ENCODE measurements at places on chromosomes 5 and 9. TPM values are rescaled to one million over a fixed set of nuclear protein-coding genes. Genes with fewer than 3 reads are reported as not detected.

Gene LSM11
- total RNA-seq, result 2.4 TPM

Gene ANXA2R
- total RNA-seq, result 5.2 TPM

Gene GPR151
- not detected for total RNA-seq

Gene DNAJC21
- total RNA-seq, result 39.6 TPM

Gene GPR150
- 0.34 TPM for total RNA-seq

Gene ZBTB43
- 23.3 TPM for total RNA-seq

Gene INSYN2B
- 0.12 TPM for total RNA-seq

Gene GLDC
- 1.5 TPM for total RNA-seq

Gene SHOC1
- total RNA-seq, result 0.40 TPM

Gene PCDHGB5
- 14.3 TPM for total RNA-seq

Gene LHX3
- total RNA-seq, result not detected

- peak; percentile 26 for DNase-seq
Observed at GRCh38 chr9:86902586-86902985, 44.7 kb downstream of the GAS1 start.

GRCh38 chr5:126182971-126183695 is 240.1 kb upstream of the GRAMD2B start:
- no peak for DNase-seq

- peak; percentile 44 for DNase-seq
Observed at GRCh38 chr5:135991429-135991828, 36.6 kb upstream of the LECT2 start.

DNA sequence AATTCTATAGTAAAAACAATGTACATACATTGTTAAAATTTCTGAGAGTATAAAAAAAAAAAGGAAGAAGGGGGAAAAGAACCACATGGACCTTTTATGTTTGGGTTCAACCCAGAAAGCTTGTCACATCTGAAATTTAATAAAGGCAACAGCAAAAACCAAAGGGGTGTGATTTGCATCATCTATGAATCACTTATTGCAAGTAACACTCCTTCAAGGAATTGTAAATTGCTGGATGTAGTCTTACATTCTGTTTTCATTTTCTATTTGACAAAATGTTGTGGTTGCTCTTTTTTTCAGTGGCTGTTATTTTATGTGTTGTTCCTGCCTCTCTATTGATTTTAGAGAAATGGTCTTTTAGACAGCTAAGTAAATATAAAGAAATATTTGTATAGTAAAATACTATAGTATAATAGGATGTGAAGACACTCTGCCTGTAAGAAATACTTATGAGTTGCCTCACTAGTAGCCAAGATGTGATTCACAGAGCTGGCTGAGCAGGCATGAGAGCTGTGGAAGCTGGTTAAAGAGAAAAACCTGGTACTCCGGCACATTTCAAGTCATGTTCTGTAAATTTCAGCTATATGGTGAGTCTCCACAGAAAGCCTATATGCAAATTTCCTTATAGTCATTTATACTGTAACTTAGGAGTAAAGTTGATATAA is 131.1 kb upstream of the CNTLN start:
- DNase-seq, result peak; percentile 36

DNA sequence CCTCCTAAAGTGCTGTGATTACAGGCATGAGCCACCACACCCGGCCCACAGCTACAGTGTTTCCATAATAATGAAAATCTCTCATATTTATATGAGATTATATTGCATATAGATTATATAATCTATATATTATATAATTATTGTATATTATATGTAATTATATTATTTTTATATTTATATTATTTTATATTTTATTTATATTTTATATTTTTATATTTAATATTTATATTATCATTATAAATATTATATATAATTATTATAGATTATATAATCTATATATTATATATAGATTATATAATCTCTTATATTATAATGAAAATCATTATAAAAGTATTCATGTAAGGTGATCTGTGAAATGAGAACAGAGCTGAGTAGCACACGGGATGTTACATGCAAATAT is 11.5 kb downstream of the ANKRD18B start:
- no peak for DNase-seq

- no peak for DNase-seq
Observed at GRCh38 chr5:165779505-165779904, 2274.1 kb downstream of the MAT2B start.

GRCh38 chr5:134289509-134290113 is 63.7 kb upstream of the PPP2CA start:
- DNase-seq, result peak; percentile 86

- DNase-seq, result no peak
Observed at GRCh38 chr9:115296831-115297565, 179.0 kb upstream of the TNC start.

GRCh38 chr5:154087260-154087659 is 48.5 kb downstream of the MFAP3 start:
- DNase-seq, result no peak

GRCh38 chr9:95132366-95133324 is 184.9 kb downstream of the FANCC start:
- no peak for DNase-seq

DNA sequence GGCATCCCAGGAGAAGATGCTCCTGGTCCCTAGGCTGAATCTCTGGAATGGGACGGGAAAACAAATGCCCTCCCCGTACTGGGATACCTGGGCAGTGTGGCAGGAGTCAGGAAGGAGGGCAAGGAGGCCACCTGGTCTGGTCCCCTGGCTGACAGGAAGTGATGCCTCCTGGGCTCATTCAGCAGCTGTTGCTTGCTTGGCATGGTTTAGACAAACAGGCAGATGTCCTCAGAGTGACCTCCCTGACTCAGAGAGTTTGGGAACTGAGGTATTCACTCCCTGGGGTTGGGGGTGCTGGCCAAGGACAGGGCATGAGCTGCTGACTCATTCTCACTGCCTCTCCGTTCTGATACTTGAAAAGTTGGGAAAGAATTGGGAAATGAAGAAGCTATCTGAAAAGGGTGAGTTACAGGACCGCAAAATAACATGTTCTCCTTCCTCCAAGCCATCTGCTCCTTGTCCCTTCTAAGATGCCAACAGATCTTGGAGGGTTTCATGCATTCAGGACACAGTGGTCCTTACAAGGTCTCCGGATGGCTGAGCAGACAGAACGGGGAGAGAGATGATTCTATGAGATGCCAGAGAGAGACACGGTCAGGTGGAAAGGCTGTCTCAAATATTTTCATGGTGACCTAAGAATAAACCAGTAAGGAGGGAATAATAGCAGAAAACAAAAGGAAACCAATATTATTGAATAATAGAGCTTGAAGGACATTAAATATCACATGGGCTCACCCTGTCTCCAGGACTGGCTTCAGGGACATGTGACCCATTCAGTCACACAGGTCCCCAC is 534.5 kb downstream of the BNC2 start:
- DNase-seq, result no peak

DNA sequence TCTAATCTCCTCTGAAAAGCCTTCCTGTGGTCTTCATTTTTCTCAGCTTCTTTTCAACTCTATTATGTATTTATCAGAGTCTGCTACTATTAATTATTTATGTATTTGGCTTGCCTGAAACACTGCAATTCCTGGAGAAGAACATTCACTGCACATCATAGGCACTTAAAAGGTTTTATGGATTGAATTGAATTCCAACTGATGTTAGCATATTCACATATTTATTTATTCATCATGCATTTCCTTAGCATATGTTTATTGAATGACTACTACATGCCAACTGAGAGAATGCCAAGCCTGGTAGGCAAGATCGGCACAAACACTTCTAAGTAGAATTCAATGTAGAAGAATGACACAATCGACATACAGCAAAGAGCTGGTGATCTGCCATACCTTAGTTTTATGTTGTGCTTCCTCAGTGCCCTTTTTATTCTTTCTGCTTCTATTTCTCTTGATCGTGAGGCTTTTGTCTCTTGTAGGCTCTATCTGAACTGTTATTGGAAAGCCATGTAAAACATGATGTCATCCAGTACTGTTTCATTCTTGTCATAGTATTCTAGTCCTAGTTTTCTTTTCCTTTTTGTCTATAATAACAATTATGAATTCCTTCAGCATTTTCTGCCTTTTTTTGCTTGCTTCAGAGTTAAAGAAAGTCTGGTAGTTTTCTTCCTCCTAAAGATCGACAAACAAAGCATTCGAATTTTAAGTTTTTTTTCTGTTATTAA is 454.2 kb downstream of the TLE4 start:
- DNase-seq, result no peak

- DNase-seq, result no peak
Observed at GRCh38 chr9:78669591-78669990, 372.7 kb downstream of the PSAT1 start.

- DNase-seq, result no peak
Observed at GRCh38 chr5:114977979-114978573, 191.6 kb downstream of the TRIM36 start.
